Thymus (tissue), 14 donors: ENCODE measurements at places on chromosomes 7 and 10.

- no peak for DNase-seq
These were observed 11.1 kb downstream of the OR2A14 start for GRCh38 chr7:144134116-144134515.

DNA sequence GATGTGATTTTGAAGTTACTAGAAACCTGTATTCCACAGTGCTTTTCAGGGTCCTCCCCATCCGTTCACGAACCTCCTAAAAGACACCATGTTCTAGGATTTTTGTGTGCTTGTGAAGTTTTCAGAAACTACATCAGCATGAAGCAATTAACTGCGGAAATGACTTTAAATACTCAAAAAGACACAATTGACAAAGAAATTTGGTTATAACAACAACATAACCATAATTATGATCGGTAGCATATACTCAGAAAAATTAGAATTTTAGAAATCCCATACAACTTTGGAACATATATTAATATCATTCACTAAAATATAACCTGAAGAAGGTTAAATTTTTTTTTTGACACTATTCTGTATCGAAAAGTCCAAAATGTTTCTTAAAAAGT lies 43.8 kb upstream of the FAM20C start:
- DNase-seq = no peak

- no peak for DNase-seq
These were observed 176.8 kb upstream of the TBX20 start for GRCh38 chr7:35430547-35431153.

DNA sequence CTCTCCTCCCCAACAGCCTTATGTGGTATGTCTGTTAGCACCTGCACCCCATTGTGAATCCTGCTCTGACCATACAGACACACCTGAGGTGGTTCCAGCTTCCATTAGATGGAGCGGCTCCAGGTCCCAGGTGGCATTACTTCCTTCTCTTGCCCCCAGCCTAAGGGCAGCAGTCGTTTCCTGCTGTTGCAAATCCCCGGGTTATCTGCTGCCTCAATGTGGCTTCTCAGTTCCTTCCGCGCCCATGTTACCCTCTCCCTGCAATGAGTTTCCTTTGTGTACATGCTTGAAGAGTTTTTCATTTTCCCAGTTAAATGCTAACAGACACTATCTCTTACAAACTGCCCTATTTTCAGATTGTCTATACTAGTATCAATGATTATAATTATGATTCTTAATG lies 62.8 kb upstream of the PRKCQ start:
- no peak for DNase-seq

DNA sequence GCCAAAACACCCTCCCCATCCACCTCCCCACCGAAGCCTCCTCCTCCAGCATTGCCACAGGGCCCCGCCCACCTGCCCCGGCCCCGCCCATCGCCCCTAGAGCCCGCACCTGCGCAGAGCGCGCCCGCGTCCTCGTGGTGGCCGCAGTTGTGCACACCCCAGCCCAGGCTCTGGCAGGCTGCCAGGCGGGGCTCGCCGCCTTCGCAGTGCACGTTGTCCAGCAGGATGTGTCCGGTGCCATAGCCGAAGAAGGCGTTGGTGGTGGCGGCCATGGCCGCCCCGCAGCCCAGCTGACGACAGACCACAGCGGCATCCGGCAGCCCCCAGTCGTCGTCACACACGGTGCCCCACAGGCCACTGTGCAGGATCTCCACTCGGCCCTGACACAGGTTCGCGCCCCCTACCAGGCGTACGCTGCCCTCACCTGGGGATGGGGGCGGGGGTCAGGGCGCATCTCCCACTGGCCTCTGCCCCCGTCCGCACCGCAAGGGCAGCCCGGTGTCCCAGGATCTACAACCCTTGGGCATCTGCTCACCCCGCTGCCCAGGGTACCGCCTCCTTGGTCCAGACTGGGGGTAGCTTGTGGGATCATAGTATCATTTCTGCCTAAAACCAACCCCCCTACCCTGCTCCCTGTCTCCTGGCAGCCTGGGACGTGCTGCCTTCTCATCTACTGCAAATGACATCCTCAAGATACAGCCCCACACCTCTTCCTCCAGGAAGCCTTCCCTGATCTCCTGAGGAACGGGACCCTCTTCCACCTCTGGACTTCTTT lies 11.9 kb downstream of the SSC4D start:
- no peak for DNase-seq

DNA sequence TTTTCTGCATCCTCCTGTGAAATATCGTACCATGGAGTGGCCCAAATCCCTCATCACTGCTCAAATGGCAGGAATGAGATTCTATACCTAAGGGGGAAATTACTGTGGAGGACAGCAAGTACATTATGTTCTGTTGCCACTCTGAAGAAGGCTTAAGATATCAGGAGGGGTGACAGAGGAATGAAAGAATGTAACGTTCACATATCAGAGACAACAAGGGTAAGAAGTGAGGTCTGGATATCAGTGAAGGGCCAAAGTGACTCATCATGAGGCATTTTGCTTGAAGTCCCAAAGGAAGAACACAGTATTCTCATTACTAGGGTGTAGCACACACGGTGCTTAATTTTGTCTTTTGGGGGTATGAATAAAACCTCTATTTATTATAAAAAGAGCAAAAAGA lies 71.5 kb upstream of the SLC13A1 start:
- no peak for DNase-seq

DNA sequence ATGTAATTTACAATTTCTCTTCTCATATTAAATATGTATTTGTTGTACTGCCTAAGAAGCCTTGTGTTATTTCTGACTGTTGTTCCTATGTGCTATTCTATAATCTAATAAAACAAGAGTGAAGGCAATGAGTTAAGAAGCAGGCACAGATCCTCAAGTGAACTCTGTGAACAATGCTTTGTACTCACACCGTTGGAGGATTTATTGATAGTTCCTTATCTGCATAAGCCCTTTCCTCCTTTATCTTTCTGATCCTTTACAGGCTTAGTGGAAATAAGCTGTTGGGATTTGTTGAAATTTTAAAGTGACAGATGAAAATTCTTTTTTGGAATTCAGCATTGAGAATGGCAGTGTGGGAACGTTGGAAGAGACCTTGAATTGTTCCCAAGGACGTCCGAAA lies 329.6 kb upstream of the NPVF start:
- DNase-seq = no peak

DNA sequence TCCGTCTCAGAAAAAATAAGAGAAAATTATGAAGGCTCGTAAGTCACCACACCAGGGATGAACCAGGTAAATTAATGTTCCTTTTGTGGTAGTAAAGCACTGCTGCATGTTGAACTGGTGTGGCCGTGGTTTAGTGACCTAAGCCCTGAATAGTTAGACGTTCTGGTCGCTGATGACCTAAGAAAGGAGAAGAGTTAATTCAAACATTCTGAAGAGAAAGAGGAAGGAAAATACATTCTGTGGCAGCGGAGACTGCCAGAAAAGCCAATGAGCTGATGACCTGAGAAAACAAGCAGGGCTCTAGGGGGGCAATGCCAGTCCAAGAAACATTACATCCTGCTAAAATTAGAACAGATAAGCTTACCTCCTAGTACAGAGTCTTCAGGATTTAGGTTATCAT lies 17.5 kb downstream of the DNAJC9 start:
- DNase-seq = no peak

DNA sequence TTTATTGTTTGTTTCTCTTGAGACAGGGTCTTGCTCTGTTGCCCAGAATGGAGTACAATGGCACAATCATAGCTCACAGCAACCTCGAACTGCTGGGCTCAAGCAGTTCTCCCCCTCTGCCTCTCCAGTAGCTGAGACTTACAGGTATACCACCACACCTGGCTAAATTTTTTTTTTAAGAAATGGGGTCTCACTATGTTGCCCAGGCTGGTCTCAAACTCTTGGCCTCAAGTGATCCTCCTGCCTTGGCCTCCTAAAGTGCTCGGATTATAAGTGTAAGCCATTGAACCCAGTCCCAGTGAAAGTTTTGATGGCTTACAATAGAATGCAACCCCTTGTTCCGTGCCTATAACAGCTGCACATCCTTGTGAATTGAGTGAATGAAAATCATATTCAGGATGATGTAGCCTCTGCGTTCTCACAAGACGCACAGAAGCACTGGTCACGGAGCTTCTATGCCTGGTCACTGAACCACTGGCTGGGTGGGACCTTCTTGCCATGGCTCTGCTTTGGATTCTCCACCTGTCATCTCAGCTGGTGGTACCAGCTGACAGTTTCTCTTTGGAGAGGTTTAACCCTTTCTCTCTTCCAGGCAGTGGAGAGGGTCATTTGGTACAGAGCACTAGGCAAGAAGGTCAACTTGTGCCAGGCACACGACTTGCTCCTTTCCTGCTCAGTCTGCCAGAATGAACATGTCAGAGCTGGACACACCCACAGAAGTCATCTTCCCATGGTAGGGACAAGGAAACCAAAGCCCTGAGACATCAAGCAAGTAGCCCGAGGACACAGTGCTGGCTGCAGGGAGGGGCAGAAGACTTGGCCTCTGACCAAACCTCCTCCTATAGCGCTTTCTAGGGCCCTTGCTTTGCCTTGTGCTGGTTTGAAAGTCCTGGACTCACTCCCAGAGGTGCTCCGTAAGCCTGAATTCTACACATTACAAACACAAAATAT lies 89.6 kb downstream of the ATXN7L1 start:
- DNase-seq = no peak

DNA sequence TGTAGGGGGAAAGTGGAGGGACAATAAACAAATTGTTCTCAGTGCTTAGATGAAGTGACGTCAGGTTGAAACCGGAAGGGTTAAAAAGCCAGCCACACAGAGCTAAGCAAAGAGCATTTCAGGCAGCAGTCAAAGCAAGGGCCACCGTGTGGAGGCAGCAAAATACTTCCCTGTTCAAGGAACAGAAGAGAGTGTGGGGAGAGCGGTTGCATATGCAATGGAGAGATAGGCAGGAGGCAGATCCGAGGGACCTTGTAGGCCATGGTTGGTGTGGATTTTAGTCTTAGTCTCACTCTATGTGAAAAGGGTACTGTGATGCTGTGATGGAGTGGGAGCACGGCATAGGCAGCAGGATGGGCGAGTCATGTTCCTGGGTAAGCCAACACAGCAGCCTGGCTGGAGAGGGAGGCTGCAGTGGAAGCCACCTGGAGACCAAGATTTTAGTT lies 3.8 kb upstream of the STN1 start:
- peak; percentile 42 for DNase-seq

GRCh38 chr10:49290131-49290530 lies 8.8 kb upstream of the C10orf71 start:
- no peak for DNase-seq

DNA sequence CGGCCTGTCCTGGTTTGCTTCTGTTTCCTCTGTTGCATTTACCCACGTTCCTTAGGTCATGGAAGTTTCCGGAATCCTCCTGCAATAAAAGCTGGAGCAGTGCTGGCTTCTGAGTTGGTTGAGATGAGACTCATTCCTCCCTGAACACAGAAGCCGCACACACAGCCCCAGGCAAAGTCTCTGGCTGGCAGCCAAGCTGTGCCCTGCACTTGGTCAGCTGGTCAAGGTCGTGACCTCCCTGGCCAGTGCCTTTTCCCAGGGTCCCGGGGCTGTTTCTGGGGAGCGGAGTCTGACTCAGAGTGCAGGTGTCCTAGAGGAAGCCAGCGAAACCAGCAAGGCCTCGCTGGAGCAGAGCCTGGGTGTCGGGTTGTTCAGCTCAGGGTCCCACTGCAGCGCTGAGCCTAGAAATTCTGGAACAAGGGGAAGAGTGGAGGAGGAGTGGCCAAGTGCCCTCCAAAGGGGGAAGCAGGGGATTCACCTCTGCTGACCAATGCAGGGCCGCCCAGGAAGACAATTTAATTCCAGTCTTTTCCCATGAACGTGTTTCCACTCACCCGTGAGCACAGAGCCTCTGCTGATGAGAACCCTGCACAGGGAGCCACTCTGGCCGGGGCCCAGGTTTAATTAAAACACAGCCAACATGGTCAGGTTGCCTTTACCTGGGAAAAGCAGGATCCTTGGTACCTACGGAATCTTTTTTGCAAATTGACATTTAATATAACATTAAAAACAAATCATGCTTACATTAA lies 245.5 kb upstream of the PPP2R2D start:
- no peak for DNase-seq

GRCh38 chr10:114306116-114306973 lies 67.3 kb downstream of the VWA2 start:
- no peak for DNase-seq

DNA sequence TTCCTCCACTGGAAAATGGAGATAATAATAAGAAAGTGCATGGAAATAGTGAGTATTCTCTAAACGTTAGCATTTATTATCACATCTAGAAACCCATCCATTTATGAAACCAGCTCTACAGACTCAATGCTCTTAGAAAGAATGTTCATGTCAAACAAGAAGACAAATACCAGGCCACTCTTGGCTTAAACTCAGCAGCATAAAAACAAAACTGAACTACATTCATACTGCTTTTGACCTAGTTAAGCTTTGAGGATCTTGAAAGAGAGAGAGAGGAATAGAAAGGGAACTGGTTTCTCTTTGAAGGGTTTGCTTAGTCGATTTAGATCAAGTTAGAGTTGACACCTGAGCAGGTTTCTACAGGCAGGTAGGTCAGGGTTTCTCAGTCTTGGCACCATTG lies 332.9 kb upstream of the PRKCQ start:
- no peak for DNase-seq

- no peak for DNase-seq
These were observed 724 bp downstream of the CAPZA2 start for GRCh38 chr7:116862951-116863670.

- no peak for DNase-seq
These were observed 72.7 kb downstream of the ELFN1 start for GRCh38 chr7:1742555-1743303.

DNA sequence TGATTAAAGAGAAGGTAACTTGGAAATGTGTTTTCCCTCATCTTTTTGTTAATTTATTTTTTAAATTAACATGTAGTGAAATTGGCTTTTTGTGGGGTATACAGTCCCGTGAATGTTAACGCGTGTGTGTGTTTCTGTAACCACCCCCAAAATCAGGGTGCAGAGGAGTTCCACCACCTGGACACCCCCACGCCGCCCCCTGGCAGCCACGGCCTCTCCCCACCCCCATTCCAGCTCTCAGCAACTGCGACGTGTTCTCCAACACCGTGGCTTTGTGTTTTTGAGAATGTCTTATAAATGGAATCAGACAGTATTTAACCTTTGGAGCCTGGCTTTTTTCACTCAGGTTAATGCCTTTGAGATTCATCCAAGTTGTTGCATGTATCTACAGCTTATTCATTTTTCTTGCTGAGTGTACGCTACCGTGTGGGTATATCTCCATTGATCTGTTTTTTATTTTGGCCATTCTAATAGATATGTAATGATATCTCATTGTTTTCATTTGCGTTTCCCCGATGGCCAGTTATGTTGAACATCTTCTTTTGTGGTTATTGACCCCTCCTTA lies 218.8 kb downstream of the EBF3 start:
- DNase-seq = no peak

- no peak for DNase-seq
These were observed 448.1 kb downstream of the SORCS1 start for GRCh38 chr10:106716381-106716780.

DNA sequence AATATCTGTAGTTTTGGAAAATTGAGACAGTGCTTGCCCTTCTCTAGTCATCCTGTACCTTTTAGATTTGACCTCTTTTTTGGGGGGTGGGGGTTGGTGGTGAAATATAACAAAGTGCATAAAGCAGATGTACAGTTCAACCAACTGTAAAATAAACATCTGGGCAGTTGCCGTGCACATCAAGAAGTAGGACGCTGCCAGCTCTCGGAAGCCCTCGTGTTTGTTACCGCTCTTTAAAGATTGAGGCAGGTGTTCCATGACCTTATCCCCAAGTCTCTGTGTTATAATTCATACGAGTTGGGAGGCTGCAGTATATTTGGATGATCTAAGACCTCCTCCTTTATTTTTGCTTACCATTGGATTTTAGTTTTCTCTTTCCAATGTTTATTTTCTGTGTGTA lies 55.1 kb downstream of the SDK1 start:
- no peak for DNase-seq
